Activated T-cell treated with anti-CD3 and anti-CD28 coated beads for 4 hours (primary cell): ENCODE measurements at places on chromosomes 11 and 22.

- no peak for DNase-seq
Measured at GRCh38 chr22:18075101-18075719, 2.6 kb upstream of the PEX26 start.

DNA sequence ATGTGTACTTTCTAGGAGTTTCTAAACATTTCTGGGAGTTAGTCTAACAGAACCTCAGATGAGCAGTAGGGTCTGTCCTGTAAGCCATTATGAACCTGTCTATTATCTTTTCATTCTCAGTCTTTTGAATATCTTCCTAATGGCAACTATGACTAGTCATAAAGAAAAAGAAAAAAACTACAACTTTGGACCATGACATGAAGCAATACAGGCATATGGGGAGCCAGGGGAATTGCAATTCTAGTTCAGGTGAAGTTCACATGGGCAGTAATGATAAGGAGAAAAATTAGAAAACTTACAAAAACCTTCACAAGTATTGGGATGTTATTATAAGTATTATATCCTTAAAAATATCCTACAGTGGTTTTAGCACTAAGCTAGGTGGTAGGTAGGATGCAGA lies 649.0 kb upstream of the ANO5 start:
- no peak for DNase-seq

GRCh38 chr11:15115686-15116085 lies 963 bp downstream of the INSC start:
- DNase-seq = no peak

- no peak for DNase-seq
Measured at GRCh38 chr11:130515829-130516553, 67.5 kb downstream of the ADAMTS15 start.

GRCh38 chr11:38014405-38014804 lies 1416.4 kb upstream of the RAG2 start:
- DNase-seq = no peak

- no peak for DNase-seq
Measured at GRCh38 chr11:32312865-32313403, 122.4 kb downstream of the WT1 start.

- DNase-seq = no peak
Measured at GRCh38 chr11:38718049-38718448, 2120.0 kb upstream of the RAG2 start.

GRCh38 chr11:111298413-111299100 lies at the start of gene POU2AF3:
TSS of gene POU2AF3 (plus strand) at chr11:111298546. CDS start at chr11:111298582, 36 bp downstream.
- no peak for DNase-seq

DNA sequence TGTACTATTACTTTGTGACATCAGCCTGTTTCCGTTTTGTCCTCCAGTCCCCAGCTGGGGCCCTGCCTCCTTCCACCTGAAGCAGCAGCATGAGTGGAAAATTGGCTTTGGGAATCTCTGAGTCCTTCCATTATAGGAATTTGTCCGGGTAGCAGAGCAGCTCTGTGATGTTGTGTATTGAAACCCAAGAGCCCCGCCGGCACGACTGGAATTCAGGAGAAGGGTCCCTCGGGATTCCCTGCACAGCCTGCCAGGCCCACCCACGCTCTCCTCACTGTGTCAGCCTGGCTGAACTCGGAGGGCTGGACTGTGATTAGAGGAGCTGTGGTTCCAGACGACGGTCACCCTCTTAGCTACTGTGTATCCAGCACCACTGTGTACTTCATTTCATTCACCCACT lies 18.8 kb upstream of the TSPAN18 start:
- no peak for DNase-seq

- DNase-seq = peak; percentile 32
Measured at GRCh38 chr22:31969789-31970489, 25.6 kb downstream of the YWHAH start.

DNA sequence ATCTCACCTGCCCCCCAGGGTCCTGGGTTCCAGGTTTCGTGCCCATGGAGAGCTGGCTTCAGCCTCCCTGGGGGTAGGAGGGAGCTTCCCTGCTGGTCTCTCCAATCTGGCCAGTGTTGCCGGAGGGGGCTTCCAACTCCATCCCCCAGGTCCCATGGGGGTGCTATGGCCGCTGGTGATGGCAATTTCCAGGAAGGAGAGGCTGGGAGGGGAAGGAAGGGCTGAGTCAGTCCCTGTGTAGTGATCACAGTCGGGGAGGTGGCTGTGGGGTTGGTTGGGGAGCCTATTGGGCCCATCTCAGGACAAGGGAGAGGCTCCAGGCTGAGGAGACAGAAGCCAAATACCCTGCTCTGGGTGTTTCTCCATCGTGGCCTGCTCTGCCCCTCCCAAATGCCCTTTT lies 5.7 kb upstream of the CDC42EP2 start:
- no peak for DNase-seq

GRCh38 chr11:8767466-8768142 lies 85.0 kb downstream of the RPL27A start:
- DNase-seq = no peak

GRCh38 chr11:120586728-120587127 lies 75.2 kb downstream of the GRIK4 start:
- no peak for DNase-seq

DNA sequence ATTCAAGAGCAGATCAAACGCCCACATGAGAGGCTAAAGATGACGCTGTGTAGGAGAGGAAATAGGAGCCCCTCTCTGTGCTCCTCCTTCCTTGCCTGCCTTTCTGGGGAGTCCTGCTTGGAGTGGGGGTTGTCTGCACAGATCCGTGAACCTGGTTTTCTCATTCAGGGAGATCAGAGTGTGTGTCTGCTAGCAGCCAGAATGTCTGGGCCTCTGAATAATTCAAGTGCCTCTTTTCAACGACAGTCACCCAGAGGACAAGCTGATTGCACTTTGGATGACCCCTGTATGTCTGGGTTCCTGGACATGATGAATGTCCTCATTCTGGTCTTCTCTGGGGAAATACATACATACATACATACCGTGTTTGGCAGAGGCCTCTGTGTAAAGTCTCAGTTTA lies 592.5 kb upstream of the B3GAT1 start:
- DNase-seq = no peak

DNA sequence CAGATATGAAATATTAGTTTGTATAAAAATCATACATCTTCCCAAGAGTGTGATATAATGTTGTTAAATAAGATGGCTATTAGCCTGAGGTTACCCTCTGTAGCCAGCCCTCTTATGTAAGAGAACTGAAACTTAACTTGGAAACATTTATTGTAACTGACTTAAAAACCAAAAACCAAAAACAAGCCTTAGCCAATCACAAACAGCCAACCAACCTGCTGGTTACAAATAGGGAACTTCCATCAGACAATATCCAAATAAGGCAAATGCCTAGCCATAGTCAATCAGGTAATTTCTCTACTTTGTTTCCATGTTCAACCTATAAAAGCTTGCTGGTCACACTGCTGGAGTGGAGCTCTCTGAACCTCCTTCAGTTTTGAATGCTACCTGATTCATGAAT lies 14.1 kb downstream of the KBTBD3 start:
- DNase-seq = no peak

DNA sequence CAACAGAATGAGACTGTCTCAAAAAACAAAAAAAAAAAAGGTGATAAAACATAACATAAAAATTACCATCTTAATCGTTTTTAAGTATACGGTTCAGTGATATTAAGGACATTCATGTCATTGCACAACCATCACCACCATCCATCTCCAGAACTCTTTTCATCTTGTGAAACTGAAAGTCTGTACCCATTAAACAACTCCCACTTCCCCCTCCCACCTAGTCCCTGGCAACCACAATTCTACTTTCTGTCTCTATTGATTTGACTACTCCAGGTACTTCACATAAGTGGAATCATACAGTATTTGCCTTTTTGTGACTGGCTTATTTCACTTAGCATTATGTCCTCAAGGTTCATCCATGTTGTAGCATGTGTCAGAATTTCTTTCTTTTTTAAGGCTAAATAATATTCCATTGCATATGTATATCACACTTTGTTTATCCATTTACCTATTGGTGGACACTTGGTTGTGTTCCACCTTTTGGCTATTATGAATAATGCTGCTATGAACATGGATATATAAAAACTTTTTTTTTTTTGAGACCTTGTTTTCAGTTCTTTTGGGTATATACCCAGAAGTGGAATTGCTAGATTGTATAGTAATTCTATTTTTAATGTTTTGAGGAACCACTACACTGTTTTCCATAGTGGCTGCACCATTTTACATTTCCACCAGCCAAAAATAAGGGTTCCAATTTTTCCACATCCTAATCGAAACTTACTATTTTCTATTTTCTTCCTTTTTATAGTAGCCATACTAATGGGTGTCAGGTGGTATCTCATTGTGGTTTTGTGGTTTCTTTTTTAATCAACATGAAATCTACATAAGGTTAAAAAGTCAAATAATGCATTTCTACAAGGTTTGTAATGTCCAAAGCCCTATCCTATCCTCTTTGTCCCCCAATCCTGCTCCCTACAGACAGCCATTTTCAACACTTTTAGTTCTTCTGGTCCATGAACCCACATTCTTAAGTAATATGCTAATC lies 23.4 kb upstream of the PIK3C2A start:
- peak; percentile 18 for DNase-seq

DNA sequence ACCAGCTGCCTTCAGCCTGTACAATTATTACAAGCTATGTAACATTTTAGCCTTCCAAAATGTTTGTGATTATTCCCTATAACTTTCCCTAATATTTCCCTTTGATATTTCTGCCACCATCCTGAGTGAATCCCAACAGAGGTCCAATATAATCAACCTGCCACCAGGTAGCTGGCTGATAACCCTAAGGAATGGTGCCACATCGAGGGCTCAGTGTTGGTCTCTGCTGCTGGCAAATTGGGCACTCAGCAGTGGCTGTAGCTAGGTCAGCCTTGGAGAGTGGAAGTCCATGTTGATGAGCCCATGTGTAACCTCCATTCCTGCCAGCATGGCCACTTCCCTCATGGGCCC lies 121.2 kb downstream of the ZNF280B start:
- no peak for DNase-seq

- DNase-seq = no peak
Measured at GRCh38 chr11:129374081-129374992, 1.3 kb upstream of the BARX2 start.

DNA sequence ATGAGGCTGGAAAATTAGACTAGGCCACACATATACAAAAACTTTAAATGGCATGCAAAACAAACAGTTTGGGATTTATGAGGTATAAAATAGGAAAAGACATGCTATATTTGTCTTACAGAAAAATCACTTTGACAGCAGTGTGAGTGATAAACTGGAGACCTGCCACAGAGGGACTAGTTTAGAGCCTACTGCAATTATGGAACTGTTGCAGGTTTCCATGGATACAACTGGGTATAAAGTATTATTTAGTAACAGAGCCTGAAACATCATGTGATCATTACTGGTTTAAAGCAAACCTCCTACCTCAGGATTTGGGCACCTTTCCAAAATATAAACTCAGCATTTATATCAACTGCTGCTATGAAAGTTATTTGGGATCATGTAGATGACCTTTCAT lies 1032.5 kb downstream of the DLG2 start:
- no peak for DNase-seq

DNA sequence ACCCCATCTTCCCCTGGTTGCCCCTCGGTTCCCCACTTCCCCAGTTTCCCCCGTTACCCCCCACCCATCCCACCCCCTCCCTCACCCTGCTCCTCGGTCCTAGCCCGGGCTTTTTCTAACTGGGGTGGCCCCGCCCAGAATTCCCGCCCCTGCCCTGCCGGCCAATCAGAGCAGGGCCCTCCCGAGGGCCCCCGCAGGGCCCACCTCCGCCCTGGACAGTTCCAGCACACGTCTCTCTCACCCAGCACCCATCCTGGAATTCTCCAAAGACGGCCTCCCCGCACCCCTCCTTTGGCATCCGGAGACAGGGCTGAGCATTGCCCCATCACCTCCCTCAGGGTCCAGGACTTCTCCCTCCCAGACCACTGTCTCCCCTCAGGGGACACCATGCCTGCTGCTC lies at the start of gene H19:
TSS of gene H19 (minus strand) at position 88 of the 400 bp plus-strand sequence.
- no peak for DNase-seq

GRCh38 chr22:23119494-23120414 lies 22.0 kb downstream of the RSPH14 start:
- peak; percentile 25 for DNase-seq

GRCh38 chr11:134365011-134365925 lies 33.5 kb downstream of the GLB1L2 start:
- DNase-seq = no peak

DNA sequence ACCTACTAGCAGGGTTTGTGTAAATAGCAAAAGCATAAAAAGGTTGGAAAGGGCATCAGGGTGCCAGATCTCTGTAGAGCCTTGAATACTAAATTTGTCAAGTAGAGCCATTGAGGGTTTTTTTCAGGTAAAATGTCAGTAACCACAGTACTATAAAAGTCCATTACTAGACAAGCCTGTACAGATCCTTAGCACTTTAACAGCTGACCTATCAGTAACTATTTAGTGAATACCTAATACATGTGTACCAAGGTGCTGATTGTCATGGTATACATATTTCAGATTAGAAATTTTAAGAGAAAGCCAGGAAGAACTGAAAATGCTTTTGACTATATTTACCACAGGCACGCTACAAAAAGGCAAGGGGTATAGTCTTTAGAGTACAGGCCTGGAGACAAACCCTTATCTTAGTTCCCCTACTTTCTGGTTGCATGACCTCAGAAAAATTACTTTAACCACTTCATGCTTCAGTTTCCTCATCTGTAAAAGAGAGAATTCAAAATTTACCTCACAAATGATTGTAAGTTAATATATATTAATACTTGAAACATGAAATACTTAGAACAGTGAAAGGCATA lies 57.9 kb downstream of the RAB38 start:
- no peak for DNase-seq

DNA sequence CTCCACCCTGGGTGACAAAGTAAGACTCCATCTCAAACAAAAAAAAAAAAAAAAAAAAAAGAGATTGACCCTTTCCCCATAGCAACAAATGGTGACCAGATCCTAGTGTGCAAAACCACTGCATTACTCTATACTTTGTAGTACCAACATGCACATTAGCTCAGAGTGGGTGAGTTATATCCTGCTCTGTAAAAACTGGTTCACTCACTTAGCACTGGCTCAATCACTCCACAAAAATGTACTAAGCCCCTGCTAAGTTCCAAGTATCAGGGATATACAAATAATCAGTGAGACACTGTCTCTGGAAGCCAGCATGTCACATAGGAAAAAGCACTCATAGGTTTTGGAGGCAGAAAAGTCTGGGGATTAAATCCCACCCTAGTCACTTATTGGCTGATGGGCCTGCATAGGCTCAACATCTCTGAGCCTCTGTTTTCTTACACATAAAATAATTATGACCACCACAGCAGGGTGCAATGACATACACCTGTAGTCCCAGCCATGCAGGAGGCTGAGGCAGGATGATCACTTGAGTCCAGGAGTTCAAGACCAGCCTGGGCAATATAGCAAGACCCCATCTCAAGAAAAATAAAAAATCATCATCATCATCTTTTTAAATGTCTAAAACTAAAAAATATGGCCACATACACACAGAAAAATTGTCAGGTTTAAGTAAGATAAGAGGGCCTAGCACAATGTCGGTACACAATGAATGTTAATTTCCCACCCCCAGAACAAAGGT lies 11.9 kb downstream of the FAM168A start:
- DNase-seq = no peak

GRCh38 chr22:36873614-36874308 lies 13.0 kb downstream of the NCF4 start:
- DNase-seq = no peak

GRCh38 chr22:30876915-30877553 lies 91.5 kb downstream of the MORC2 start:
- DNase-seq = no peak

- DNase-seq = no peak
Measured at GRCh38 chr11:71164186-71164585, 88.2 kb downstream of the SHANK2 start.
